Mammary epithelial cell (primary cell): ENCODE measurements at places on chromosomes 12 and 14. TPM values are rescaled to one million over a fixed set of nuclear protein-coding genes. Genes with fewer than 3 reads are reported as not detected.

GRCh38 chr14:69315301-69315700 is 55.3 kb downstream of the GALNT16 start:
- DNase-seq = no peak

DNA sequence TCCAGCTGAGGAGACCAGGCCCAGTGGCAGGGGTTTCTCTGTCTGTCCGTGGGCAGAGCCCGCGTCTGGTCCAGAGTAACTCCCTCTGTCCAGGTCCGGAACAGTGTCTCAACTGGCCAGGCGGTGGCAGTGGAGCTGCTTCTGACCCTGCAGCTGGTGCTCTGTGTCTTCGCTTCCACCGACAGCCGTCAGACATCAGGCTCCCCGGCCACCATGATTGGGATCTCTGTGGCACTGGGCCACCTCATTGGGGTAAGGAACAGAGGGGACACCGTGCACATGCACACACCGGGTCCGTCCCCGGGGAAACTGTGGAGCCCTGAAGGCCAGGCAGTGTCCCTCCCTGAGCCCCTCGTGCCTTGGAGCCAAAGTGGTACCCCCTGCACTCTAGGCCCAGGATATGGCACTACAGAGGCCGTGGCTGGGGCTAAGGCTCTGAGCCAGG is 1.5 kb downstream of the AQP6 start:
- no peak for DNase-seq

GPR68 gene
- not detected in 2 replicates for total RNA-seq

GRCh38 chr14:105488781-105489541 is 2.1 kb upstream of the TEDC1 start:
- no peak for DNase-seq

DNA sequence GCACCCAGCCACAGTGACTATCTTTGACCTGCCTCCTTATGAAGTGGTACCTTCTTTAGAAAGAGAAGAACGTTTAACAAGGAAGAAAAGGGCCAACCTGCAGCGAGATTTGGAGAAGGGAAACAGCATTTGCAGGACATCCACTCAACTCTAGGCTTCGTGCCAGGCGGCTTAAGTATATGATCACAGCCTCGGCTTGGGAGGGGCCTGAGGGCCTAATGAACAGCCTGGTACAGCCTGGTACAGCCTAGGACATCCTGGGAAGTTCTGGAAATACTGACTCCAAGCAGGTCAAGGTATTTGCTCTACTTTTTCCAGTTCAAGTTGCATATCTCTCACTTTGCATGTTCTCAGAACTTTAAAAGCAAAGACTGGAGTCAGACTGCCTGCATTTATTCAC is 16.1 kb downstream of the HCAR2 start:
- no peak for DNase-seq

- peak; percentile 14 for DNase-seq
Measured at GRCh38 chr12:58794859-58795258, 125.4 kb downstream of the LRIG3 start.

DNA sequence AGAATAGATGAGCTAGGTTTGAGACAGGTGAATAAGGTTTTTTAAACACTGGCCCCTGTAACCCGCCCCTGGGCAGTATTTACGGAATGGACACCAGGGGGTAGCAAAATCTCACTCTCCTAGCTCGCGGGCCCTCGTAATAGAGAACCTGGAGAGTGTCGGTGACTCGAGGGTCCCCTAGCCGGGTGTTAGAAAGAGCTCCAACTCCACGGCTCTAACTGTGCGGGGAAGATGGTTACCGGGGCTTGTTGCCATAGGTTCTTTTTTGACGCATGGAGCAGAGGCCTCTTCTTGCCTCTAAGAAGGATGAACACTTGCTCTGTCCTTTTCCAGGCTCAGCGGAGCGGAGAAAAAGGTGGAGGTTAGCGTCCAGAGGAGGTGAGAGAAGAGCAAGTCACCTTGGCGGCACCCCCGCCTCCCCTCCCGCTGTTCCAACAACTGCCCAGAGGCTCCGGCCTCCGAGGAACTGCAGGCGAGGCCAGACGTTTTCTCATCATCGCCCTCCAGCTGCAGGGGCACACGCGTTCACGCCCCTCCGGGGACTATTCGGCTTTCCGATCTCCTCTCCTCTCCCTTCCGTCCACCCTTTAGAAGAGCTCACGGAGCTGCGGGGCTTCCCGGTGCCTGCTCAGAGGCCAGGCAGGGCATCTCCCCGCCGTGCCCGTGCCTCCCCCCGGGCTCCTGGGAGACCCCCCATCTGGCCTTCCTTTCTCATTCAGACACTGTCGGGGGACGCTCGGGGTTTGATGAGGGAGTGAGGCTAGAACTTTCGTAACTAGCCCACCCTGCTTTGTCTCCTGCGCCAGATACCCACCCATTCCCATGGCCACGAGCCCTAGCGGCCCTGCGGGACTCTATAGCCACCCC is 1.4 kb upstream of the ARHGEF40 start:
- DNase-seq = no peak
